ENCODE measurements at places on chromosomes 2 and 18.

GRCh38 chr2:232674491-232674890 lies 22.6 kb upstream of the GIGYF2 start:
- DNase-seq = no peak

GRCh38 chr2:189210250-189211087 lies 30.9 kb upstream of the COL5A2 start:
- no peak for DNase-seq

DNA sequence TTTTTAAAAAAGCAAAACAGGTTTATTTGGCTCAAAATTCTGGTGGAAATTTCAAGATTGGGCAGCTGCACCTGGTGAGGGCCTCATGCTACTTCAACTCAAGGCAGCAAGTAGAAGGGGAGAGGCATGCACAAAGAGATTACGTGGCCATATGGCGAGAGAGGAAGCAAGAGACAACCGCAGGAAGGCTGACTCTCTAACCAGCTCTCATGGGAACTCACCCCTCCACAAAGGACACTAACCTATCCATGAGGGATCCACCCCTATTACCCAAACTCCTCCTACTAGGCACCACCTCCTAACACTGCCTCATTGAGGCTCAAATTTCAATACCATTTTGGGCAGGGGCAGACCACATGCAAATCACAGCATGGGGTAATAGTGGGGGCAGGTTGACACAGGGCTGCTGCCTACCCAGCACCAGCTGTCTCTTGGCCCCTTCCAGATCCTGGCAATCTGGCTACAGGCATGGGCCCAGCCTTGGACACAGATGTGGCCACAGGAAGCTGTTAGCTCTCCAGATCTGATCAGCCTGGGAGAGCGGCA lies 2.0 kb upstream of the CAPN10 start:
- DNase-seq = no peak

GRCh38 chr2:11852526-11853196 lies 106.2 kb downstream of the LPIN1 start:
- DNase-seq = no peak

- DNase-seq = no peak
These were observed 171.2 kb downstream of the CMPK2 start for GRCh38 chr2:6694555-6694954.

- no peak for DNase-seq
These were observed 82.6 kb downstream of the TPO start for GRCh38 chr2:1495676-1496358.
